ENCODE measurements at places on chromosomes 1 and 21.

DNA sequence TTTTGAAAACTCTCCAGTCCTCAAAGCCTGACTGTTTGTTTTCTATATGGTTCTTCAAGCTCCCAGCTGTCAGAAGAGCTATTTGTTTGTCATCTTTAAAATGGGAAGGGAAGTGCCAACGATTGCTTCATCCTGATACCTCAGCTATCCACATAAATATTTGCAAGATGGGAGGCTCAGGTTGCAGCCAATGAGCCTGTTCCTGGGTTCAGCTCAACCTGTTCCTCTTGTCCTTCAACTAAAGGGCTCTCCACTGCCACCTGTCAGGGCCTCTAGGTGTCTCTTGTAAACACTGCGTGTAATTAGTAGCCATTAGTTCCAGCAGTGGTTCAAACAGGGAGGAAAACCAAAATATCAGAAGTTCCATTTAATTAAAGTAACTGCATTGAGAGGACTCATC, 445.1 kb downstream of the AJAP1 start:
- no peak for DNase-seq

GRCh38 chr21:16473988-16474387, 744.2 kb downstream of the USP25 start:
- DNase-seq: no peak

- no peak for DNase-seq
These were observed 61.1 kb downstream of the FYB2 start for GRCh38 chr1:56758135-56758534.

DNA sequence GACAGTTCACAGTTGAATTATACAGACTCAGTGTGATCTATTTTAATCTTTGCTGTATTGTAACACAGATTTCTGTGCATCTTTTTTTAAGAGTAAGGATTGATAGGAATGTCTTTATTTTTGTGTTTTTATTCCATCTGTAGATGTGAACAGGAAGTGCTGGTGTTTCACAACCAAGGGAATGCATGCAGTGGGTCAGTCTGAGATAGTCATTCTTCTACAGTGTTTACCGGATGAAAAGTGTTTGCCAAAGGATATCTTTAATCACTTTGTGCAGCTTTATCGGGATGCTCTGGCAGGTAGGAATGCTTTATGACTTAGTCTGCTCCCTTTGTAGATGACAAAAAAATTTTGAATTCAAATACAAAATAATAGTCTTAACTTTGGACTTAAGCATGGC, 84.5 kb downstream of the CC2D1B start:
- DNase-seq: no peak

- no peak for DNase-seq
These were observed 9.7 kb upstream of the ATAD3B start for GRCh38 chr1:1461721-1462317.

DNA sequence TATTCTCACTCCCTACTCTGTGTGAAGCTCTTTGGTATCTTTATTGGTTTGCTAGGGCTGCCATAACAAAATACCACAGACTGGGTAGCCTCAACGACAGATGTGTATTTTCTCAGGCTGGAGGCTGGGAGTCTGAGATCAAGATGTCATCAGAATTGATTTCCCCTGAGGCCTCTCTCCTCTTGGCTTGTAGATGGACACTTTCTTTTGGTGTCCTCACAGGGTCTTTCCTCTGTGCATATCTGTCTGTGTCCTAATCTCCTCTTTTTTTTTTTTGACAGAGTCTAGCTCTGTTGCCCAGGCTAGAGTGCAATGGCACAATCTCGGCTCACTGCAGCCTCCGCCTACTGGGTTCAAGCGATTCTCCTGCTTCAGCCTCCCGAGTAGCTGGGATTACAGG, 71.4 kb upstream of the KCNJ6 start:
- no peak for DNase-seq

GRCh38 chr21:39705849-39706248, 39.1 kb upstream of the IGSF5 start:
- no peak for DNase-seq

DNA sequence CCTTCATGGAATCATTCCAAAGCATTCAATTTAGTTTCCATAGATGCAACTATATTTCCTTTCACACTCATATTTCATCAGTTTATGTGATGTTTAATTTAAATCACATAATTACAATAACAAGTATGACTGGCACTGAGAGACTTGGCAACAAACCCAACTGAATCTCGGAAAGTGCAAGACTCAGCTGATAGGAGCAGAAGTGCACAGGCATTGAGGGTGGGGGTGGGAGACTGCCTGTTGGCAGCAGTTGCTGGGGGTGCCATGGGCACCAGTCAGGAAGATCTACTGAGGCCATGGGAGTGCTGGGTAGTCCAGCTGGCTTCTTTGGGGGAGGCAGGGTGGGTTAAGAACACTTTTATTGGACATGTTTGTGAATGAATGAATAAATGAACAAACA, 10.4 kb upstream of the HMGB4 start:
- DNase-seq: no peak

- no peak for DNase-seq
These were observed 46.9 kb downstream of the AJAP1 start for GRCh38 chr1:4701276-4701675.

- no peak for DNase-seq
These were observed 152.2 kb upstream of the NR5A2 start for GRCh38 chr1:199875337-199875736.

DNA sequence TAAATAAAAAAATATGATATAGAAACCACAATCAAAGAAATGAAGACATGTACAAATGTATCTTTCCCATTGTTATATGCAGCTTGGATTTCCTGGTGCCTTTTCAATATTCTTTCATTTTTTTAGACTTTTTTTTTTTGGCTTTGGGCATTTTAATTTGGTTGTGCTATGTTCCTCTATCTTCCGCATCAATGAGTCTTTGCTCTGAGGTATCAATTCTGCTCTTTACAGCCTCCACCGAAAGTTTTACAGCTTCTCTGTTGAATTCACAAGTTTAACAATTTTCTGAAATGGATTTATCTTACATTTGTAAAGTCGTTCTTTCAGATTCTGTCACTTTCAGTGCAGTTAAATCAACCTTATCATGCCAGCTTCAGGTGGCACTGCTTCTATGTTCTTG, 50.5 kb downstream of the OMA1 start:
- no peak for DNase-seq

DNA sequence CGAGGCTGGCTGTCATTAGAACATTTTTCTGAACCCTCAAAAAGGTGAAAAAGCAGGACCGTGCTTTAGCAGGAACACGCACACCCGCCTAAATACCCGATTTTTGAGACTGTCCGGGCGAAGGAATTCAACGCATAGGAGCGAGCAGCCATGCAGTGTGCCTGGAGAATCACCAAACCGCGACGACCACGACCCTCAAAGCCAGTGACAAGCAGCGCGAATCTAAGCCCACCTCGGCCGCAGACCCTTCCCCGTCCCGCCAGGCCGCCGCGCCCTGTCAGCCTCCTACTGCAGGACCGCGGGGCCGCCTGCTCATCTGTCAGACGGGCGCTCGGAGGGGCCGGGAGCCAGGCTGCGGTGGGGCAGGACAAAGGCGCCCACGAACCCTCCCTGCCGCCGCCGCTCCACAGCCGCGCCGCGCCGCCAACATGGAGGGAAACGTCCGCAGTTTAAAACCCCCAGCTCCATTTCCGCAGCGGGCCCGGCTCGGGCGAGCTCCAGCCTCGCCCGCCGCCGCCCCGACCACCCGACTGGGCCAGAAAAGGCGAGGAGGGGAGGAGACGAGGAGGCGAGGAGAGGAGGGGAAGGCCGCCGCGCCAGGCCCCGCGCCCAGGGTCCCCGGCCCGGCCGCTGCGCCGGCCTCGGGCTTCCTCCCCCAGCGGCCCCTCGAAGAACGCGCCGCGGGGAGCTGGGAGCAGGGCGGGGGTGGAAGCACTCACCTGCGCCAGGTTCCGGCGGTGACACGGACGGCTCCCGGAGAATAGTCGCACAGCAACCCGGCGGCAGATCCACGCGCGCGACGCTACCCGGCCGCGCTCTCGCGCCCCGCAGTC, at the start of gene LBR:
Gene LBR, minus strand, starts transcription at position 804 of the 833 bp plus-strand sequence. CDS start 3,963 bp downstream, outside the sequence.
- DNase-seq: peak; percentile 40

- no peak for DNase-seq
These were observed 27.4 kb upstream of the DUSP23 start for GRCh38 chr1:159753386-159753785.

DNA sequence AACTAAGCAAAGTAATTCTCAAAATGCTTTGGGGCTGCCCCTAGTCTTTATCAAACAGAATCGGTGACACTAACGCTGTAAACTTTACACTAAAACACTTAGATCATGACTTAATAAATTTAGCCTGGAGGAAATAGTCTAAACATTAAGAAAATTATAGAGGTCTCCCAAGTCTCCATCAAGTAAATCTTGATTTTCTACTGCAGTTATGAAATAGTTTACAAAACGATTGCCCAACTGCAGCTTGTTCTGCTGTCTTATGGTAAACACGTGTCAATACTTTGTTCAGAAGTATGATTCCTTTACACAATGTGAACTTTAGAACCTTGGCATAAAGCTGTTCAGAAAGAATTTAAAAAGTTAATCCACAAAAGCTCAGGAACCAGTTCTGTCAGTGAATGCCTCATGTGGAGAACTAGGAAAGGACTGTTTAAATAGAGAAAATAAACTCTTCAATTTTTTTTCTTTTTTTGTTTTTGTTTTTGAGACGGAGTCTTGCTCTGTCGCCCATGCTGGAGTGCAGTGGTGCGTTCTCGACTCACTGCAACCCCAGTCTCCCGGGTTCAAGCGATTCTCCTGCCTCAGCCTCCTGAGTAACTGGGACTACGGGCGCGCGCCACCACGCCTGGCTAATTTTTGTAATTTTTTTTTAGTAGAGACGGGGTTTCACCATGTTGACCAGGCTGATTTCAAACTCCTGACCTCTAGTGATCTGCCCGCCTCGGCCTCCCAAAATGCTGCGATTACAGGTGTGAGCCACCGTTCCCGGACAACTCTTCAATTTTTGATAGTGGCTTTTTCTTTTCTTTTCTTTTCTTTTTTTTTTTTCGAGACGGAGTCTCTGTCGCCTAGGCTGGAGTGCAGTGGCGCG, 1.6 kb downstream of the DDI2 start:
- no peak for DNase-seq

DNA sequence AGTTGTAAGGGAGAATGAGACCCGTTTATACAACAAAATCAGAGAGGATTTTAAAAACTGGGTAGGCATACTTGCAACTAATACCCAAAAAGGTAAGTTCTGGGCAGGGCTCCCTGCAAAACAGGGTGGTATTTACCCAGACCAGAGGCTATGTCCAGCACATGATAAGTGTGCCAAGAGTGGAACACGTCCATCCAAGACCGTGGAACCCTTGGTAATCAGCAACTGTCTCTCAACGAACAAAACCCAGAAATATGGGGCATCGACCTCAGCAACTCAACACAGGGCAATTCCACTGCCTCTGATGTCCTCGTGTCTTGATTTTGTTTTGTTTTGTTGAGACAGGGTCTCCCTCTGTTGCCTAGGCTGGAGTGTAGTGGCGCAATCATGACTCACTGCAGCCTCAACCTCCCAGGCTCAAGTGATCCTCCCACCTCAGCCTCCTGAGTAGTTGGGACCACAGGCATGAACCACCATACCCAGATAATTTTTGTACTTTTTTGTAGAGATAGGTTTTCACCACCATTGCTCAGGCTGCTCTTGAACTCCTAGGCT, 26.7 kb upstream of the MX1 start:
- DNase-seq: no peak

DNA sequence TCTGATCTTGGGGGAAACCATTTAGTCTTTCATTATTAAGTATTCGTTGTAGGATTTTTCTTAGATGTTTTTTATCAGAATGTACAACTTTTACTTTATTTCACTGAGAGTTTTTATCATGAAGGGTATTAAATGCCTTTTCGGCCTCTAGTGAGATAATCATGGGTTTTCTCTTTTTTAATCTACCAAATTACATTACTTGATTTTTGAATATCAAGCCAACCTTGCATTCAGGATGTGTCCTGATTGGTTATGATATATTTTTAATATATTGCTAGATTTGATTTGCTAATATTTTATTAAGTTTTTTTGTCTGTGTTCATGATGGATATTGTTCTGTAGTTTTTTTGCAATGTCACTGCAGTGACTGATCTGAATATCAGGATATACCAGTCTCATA, 9.4 kb downstream of the NUF2 start:
- no peak for DNase-seq

GRCh38 chr1:206693029-206693428, 8.3 kb downstream of the MAPKAPK2 start:
- DNase-seq: no peak

GRCh38 chr1:81936853-81937252, 136.1 kb downstream of the ADGRL2 start:
- no peak for DNase-seq

- DNase-seq: no peak
These were observed 88.0 kb upstream of the TLR5 start for GRCh38 chr1:223231011-223231572.

DNA sequence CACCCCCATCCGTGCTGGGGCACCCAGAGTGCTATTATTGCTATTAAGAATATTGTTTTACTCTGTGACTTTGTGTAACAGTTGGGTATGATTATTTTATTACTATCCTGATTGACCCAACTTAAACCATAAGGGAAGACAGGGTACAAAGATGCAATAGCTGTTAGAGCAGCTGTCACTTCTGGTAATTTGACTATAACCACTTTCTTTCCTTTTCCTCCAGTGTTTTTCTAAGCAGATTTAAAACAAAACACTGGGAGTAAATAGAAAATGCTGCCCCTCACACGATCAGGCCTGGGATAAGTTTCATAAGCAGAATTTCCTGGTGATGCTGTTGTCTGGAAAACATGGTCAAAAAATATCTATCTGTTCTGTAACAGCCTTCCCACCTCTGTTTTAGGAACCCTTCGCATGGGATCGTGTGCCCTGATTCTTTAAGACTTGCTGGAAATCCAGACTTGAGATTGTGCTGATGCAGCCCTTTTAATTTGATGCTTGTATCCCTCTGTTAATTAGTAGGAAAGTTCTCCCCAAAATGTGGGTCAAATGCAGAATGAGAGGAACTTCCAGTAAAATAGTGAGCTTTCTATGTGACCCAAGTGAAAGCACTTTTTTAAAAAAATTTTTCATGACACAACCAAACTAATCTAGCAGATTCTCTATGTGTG, 165.3 kb downstream of the FMN2 start:
- no peak for DNase-seq

GRCh38 chr1:916173-917075, 7.3 kb upstream of the SAMD11 start:
- DNase-seq: no peak

DNA sequence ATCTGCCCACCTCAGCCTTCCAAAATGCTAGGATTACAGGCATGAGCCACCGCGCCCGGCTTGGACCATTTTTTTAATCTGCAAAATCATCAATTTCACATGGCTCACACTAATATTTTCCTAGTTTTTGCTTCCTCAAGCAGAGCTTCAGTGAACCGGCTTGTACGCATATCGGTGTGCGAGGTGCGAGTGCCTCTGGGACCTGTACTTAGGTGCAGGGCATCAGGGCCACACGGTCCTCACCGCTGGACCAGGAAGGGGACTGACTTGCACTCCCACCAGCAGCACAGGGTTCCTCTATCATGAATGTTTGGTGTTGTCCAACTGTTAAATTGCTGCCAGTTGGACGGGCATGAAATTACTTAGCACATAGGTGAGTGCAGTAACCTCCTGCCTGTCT, 15.4 kb upstream of the SHE start:
- no peak for DNase-seq
